Non-pigmented ciliary epithelial cell (primary cell): ENCODE measurements at places on chromosomes 1 and 21.
A peak's percentile ranks its signal among the peaks of the same experiment; 100 is the strongest.

- DNase-seq: no peak
Observed at GRCh38 chr1:72357411-72357810, 75.1 kb upstream of the NEGR1 start.

- DNase-seq: no peak
Observed at GRCh38 chr1:54888080-54888733, 1.2 kb upstream of the DHCR24 start.

DNA sequence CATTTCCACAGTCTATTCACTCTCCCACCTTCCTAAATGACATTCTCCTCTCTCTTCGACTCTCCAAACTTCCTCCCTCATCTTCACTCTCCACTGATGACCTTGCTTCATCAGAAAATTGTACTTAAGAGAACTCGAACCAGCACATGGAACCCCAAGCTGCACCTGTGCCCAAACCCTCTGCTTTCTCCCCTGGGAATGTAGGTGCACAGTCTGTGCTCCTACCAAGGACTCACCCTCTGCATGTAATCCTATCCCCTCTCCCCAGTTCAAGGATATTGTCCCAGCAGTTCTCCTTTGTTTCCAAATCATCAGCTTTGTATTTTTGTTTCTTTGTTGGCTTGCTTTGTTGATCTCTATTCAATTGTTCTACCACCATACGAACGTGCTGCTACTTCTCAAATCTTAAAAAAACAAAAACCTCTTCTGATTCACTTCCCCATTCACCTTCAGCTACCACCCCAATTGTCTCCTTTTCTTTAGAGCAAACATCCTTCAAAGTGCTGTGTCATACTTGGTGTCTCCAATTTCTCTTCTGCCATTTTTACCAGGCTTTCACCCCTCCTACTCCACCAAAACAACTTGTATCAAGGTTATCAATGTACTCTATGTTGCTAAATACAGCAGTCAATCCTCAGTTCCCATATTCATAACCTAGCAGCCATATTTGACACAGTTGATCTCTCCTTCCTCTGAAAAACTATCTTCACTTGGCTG is 26.8 kb downstream of the RAB3B start:
- no peak for DNase-seq

DNA sequence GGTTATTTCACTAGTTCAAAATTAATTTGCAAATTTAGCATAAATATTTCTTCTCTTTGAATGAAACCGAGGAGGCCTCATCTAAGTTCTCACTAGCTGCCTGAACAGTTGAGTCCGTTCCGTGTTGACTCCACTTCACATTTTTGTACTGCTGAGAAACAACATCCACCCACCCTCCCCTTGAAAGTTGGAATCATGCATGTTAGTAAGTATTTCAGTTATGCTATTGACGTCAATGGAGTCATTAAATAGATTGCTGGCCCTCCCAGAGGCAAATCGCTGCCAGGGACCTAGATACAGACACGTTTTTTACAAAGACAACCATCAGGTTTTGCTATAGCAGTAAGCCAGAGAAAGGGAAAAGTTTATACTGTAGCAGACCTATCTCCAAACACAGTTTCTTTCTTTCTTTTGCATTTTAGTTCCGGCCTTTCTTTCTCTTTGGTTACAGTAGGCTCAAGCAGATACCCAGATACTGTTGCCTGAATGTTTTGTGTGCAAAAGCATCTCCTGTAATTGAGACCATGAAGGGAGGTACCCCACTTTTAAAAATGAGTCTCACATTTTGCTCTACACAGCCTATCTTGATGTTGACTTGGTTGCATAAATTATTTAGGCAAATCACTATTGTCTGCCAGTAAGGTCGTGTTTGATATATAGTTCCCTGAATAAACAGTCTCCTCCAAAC is 262.6 kb upstream of the SGIP1 start:
- peak; percentile 98 for DNase-seq

DNA sequence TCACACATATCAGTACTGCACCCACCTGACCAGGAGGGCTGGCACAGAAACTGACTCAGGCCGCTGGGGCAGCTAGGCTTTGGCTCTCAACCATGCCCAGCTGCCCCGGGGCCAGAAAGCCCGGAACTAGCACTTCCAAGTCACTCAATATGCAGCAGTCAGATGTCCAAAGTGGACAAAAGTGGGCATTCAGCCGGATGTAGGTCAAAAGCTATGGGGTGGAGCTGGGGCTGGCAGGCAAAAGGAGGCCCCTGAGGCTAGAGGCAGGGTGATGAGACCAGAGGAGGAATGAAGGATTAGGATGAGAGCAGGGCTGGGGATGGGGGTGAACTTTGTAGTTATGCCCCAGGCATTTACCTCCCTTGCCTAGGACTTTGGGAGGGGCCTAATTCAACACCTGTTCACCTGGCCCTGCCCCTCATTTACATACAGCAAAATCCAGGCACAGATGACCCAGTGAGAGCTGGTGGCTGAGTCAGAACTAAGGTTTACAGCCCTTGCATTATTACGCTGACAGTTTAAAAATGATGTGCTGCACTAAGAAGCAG is 30.7 kb upstream of the EDN2 start:
- DNase-seq: no peak

- no peak for DNase-seq
Observed at GRCh38 chr1:33010932-33011731, 25.6 kb downstream of the AK2 start.

GRCh38 chr1:84254703-84255238 is 46.7 kb upstream of the SAMD13 start:
- no peak for DNase-seq

- no peak for DNase-seq
Observed at GRCh38 chr1:204350857-204351573, 8.7 kb downstream of the PLEKHA6 start.

- no peak for DNase-seq
Observed at GRCh38 chr21:27077501-27077900, 110.6 kb upstream of the ADAMTS5 start.

DNA sequence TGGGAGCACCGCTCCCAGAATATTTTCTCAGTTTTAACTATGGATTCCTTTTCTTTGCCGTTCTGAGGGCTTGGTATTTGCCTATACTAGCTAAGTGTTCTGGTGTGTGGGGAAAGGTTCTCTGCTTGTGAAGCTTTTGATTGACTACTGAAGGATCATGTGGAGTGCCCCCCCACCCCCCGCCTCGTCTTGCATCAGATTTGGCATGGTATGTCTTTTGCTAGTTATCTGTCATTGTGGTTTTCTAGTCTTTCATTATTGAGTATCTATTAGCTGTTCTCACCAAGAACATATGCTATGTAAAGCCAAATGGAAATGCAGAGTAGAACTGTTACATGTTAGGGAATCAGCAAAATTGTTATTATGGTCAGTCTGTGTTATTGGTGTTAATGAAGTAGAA is 58.3 kb downstream of the MACF1 start:
- DNase-seq: no peak

GRCh38 chr1:61426885-61427284 is 298.1 kb downstream of the TM2D1 start:
- no peak for DNase-seq

GRCh38 chr1:90721210-90722194 is 4.4 kb upstream of the BARHL2 start:
- no peak for DNase-seq

DNA sequence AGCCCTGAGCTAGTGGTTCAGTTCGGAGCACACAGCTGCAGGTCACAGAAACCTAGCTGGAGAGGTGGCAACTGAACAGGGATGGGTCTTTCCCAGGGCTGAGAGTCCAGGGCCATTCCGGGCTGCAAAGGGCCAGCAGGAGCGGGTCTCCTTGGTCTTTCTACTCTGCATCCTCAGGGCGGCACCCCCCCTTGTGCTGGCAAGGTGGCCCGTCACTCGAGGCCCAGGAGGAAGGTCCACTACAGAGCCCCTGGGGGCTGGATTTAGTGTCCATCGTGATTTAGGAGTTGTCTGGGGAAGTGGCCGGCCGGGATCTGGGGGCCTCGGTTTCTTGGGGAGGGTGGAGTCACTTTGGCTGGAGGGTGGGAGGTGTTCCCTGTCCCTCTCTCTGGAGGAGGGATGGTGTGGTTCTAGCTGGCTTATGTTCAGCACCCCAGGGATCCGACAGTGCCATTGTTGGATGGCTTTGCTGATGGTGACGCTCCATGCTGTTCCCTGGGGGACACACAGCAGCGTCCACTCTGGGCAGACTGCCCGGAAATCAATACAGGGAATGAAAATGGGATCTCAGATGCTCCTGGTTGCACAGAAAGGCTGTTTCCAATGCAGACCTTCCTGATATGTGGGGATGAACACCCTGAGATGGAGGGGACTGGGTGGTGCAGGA is 64.4 kb downstream of the UMODL1 start:
- DNase-seq: no peak

- DNase-seq: no peak
Observed at GRCh38 chr1:56570924-56571372, 8.4 kb downstream of the PLPP3 start.

DNA sequence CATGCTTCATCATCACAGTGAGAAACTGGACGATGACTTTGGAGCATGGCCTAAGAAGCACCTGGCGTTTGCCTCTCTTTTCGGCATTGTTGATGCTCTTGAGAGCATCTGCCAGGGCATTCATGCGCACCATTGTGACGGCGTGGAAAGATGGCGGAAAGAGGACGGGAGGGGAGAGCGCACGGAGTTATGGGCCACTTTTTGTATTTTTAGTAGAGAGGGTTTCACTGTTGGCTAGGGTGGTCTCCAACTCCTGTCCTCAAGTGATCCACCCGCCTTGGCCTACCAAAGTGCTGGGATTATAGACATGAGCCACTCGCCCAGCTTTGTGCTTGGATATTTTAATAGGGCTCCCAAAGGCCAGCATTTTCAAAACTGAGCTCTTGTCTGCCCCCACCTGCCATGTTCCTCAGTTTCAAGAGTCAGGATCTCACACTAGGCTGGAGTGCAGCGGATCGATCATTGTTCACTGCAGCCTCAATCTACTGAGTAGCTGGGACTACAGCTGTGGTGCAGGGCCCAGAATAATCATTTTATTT is 5.3 kb downstream of the RPS8 start:
- DNase-seq: no peak

DNA sequence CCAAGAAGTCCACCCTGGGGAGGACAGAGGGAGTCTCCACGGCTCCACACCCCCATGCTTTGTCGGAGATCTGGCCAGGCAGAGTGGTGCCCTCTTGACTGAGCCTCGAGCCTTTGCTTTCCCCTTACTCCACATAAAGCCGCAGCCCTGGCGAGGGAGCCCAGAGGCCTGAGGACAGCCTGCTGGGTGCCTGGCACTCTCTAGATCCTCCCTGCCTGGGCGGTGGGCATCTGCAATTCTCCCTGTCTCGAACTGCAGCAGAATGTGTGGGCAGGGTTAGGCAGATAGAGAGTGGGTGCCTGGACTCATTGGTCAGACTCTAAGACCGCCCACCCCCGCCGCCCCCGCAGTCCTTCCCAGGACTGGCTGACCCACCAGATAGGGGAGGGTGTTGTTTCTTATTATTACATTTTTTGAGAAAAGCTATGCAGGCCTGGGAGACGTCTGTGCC is 13.9 kb downstream of the EPHX1 start:
- DNase-seq: no peak

GRCh38 chr21:36926989-36927718 is 39.3 kb downstream of the HLCS start:
- no peak for DNase-seq

- DNase-seq: no peak
Observed at GRCh38 chr1:24752305-24752704, 7.1 kb downstream of the CLIC4 start.

GRCh38 chr1:6960291-6960811 is 175.1 kb downstream of the CAMTA1 start:
- no peak for DNase-seq

DNA sequence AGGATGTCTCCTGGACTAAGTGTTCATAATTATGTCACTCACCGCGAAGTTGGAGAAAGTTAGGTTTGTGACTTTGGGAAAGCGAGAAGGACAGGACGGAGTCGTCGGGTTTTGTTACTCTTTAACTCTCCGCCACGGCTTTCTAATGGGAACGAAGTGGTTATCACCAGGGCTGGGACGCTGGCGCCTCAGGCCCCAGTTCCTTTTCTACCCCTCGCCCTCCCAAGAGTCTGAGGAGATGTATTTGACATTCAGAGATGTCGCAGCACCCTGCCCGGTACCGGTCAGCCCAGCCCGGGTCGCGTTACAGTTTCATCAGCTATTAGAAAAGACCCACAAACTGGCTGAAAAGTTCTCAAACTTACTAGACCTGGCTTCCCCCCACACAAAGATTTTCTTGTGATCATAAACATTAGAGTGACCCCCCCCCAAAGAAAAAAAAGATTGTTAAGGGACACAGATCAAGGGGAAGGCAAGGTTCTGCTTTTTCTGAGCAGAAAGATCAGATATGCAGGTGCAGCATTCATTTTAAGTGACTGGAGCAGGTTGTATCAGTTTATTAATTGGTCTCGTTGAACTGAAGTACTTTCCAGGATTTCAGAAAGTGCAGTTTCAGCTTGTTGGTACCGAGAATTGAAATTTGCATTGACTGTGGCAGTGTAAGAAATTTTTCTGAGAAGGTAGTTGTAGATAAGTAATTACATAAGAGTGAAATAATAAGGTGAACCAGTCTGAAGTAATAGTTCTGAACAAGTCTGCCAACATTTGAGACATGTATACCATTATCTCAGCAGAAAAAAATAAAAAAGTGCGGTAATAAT is 859 bp upstream of the ZBTB18 start:
- no peak for DNase-seq

DNA sequence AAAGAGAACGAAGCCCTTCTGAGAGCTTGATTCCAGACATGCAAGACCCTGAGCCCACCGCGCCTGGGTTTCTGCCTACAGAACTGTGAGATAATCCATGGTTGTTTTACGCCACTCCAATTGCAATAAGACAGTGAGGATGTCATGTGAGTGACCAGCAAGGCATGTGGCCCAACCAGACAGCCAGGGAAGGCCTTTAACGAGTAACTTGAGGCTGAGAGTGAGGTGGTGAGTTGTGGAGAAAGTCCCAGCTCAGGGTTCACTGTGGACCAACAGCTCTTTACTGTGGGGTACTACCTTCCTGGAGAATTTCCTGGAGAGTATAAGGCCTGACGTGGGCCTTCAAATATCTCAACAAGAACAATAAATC is 153.9 kb downstream of the ETS2 start:
- no peak for DNase-seq

- no peak for DNase-seq
Observed at GRCh38 chr1:14881775-14882672, 271.5 kb upstream of the TMEM51 start.

DNA sequence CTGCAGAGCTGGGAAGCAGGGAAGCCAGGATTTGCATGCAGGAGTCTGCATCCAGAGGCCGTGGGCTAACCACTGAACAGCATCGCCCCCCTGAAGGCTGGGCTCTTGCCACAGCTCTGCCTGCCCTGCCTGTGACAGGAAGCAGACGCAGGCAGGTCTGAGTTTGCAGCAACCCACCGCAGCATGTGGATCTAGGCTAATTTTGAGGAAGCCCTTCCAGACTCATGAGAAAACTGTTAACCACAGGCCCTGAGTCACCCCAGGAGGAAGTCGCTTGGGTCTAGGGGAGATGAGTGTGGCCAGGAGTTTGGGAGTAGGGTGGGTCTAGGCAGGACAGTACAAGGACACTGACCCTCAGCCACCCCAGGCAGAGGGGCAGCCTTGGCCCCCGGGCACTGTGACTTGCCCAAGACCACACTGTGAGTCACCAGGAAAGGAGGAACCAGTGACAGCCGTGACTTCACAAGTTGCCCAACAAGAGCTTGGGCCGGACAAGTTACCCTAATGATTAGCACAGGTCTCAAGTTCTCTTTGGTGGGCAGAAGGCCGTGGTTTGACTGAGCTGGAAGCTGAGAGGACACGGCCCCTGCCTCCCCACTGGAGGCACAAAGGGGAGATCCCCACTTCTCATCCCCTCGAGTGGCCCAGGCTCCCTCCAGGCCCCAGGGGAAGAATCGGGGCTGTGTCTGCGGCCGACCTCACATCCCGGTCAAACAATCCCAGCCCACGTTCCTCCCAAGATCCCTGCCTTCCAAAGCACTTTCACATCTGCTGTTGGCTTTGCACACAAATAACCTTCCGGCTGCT is 826 bp downstream of the LAPTM5 start:
- peak; percentile 70 for DNase-seq
